Hindlimb muscle (tissue), 1 donor: ENCODE measurements at places on chromosomes 3 and 15.
A peak's percentile ranks its signal among the peaks of the same experiment; 100 is the strongest.

GRCh38 chr15:69491038-69491505, 38.5 kb downstream of the RPLP1 start:
- DNase-seq, result no peak

GRCh38 chr15:61831505-61831921, 228.7 kb downstream of the VPS13C start:
- no peak for DNase-seq

DNA sequence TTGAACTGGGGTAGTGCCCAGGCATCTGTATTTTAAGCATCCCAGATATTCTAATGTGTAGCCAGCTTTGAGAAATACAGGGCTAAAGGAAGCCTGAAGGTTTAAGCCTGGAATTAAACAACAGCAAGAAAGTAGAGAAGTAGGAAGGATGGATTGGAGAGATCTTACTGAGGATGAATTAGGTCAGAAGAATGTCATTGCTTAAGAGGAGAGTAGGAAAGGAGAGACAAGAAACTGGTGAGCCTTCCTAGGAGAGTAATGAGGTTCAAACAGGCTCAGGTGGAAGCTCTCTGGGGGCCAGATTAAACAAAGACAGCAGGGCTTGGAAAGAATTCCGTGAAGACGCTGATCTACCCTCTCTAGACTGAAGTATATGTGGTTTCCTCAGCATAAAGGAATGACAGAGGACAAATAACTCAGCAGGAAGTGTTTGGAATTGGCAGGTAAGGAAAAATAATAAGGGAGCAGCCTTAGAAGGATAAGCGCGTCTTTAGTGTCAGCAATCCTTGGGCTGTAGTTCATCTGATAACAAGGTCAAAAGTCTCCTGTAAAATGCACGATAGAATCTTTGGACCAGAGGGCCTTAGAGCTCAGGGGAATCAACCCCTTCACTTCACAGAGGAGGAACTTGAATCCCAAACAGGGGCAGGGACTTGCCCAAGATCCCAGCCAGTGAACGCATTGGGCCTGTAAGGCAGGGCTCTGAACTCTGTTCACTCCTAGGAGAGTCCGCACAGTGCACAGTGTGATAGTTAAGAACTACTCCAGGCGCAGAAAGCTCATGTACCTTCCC, 90.9 kb downstream of the TP63 start:
- DNase-seq, result no peak

DNA sequence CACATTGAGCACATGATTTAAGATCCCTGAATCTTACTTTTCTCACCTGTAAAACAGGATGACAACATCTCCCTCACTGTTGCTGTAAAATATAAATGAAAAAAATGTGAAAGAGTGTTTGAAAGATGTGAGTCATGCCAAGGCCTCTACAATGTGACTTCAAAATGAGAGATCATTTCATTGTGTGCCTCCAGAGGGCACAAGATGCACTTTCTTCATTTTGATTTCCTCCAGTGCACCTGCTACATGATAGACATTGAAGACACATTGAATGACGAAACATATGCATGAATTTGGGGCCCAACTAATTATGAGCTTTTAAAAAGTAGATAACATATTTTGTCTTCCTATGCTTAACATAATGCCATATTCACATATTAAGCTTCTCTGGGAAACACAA, 170.3 kb downstream of the MOBP start:
- DNase-seq, result no peak

DNA sequence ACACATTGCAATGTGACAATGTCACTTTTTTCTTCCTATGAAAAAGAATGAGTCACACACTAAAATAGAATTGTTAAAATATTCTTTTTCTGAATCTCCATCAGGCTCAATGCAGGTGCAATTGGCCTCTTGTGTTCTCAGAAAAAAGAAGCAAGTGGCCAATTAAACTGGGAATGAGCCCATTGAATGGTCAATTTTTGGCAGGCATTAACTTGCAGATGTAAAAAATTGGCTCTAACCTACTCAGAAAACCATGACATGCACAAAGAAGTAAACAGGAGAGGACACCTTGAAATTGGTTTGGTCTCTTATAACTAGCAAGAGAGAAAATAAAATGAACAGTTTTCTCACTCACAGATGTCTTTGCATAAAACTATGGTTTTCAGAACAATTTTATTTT, 820.8 kb downstream of the TBL1XR1 start:
- DNase-seq, result no peak

- DNase-seq, result no peak
Observed at GRCh38 chr3:130835483-130835882, 58.4 kb upstream of the ATP2C1 start.

DNA sequence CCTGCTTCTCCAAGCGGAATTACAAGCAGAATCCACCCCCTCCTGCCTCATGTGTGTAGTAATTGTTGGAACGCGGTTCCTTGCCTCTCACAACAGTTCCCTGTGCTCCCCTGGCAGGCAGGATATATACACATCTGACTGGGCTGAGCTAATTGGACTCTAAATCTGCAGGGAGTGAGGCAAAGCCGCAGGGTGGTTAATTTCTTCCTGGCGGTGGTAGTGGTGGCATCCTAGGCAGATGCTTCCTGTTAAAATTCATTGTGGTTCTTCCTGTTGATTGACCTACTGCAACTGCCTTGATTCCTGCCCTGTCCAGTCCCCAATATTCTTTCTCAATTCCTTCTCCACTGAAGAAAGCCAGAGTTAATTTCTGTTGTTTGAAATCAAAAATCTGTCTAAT, 202.9 kb upstream of the PROK2 start:
- DNase-seq, result no peak

- DNase-seq, result peak; percentile 37
Observed at GRCh38 chr3:65037861-65038260, 350.1 kb upstream of the ADAMTS9 start.

DNA sequence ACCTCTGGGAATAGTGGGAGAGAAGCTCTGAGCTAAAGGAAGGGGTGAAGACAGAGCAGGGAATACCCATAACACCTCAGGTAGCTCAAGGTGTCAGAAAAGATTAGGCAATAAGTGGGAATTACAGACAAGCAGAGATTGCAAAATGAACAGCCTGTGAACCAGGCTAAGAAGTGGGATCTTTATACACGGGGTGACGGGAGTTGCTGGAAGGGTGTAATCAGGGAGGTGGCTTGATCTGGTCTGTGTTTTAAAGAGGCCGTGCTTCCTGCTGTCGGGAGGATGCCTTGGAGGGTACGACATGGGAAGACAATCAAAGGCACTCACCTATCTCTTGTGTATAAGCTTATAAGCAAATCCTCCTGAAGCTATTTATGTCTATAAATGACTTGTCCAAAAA, 216.3 kb downstream of the CLSTN2 start:
- no peak for DNase-seq

GRCh38 chr3:98730886-98731537, 32.1 kb upstream of the ST3GAL6 start:
- no peak for DNase-seq

DNA sequence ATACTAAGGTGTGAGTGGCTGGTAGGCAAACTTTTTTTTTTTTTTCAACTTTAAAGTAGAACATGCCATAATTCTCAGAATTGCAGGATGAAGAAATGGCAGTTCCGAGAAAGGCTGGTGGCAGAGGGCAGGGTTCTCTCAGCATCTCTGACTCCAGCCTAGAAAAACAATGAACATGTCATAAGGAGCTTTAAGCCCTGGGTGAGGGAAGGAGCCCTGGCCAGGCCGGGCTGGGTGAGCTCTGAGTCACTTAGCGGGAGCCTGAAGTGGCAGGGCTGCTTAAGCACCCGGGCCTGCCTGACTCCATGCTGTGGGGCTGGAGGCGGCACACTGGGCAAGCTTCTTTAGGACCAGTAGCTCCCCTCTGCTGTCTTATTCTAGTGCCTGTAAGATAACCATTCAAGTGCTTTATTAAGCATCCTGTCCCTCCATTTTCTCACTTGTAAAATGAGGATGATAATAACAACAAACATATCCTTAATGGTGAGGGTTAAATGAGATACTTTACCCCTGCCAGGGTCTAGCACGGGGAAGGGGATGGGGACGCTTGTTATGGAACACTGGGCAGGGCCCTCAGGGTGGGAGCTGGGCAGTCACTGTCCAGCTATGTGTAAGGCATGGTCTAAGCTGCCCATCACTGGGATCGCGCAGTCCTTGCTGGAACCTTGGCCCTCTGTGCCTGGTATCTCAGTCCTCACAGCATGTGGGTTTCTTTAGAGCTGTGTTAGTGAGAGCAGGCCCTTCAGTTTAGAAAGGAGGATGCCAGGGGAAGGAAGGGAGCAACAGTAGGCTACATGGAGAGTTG, 18.4 kb downstream of the SMAD6 start:
- no peak for DNase-seq

- DNase-seq, result no peak
Observed at GRCh38 chr3:179181993-179182551, 33.9 kb downstream of the PIK3CA start.

- DNase-seq, result no peak
Observed at GRCh38 chr3:70272798-70273197, 39.6 kb downstream of the MDFIC2 start.

DNA sequence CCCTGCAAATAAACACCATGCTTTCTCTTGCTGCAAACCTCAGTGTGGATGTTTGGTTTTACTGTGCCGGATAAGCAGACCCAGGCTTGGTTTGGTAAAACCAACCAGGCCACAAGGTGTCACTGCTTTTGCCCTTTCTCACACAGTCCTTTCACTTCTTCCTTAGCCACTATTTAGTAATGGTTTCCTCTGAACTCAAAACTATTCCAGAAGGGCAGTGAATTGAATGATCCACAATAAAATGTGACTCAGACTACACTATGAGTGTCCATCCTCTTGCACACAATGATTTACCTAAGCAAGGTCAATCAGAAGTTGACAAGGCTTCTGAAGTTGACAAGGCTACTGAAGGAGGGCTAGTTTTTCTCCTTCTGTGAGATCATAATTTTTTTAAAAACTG, 552.4 kb upstream of the CCDC54 start:
- no peak for DNase-seq

DNA sequence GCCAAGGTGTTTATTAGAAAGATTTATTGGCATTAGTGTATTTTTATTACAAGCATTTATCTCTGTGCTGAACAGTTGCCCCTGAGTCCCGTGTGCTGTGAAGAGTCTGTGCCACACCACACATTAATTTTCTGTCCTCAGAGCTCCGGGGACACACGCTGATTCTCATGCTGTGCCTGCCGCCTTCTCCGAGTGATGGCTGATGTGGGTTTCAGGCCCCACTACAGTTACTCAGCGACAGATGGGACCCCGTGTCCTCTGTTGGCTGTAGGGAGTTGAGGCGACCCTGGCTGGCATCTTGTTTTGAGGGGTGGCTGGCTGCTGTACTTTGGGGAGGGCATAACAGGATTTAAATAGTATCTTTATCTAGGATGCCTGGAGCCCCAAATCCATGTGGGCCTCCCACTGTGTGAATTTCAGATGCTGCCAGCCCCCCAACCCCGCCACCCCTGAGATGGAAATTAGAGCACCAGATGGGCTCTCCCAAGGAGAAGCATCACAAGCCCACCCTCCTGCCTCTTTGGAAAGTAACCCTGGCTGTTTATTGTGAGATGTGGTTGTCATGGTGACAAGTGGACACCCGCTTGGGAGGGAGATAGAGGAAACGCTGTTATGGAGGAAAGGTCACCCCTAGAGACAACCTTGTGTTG, 185.6 kb downstream of the APBA2 start:
- no peak for DNase-seq

DNA sequence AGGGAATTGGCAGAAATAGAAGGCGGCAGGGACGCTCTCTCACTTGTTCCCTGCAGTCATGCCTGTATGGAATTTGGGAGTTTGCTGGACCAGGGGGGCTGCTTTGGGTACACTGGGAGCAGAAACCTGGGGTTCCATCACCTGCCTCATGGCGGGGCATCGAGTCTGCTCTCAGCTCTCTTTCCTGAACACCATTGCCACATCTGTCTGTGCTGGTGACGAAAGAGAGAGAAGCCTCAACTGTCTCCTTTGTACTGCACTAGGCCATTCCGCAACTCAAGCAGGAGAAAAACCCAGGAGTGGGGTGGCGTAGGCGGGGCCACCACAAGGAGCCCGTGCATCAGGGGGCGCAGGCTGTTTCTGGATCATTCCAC, 14.0 kb downstream of the TMEM158 start:
- DNase-seq, result no peak

DNA sequence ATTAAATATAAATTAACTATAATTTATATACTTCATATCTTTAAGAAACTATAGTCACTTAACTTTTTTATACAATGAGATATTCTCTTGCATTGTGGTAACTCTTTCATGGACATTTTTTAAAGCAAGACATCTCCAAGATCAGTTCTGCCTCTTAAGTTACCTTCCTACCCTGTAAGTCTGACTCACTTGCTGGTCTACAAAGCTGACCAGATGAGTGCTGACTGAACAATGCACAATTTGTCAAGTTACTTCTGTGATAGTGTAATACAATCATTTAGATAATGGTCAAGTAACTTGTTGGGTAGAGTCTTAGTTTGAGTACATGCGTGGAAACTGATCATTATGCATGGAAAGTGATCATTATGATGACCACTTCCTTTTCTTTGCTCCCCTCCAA, 145.9 kb downstream of the MEIS2 start:
- no peak for DNase-seq

GRCh38 chr3:152769523-152769922, 65.4 kb upstream of the P2RY1 start:
- no peak for DNase-seq

DNA sequence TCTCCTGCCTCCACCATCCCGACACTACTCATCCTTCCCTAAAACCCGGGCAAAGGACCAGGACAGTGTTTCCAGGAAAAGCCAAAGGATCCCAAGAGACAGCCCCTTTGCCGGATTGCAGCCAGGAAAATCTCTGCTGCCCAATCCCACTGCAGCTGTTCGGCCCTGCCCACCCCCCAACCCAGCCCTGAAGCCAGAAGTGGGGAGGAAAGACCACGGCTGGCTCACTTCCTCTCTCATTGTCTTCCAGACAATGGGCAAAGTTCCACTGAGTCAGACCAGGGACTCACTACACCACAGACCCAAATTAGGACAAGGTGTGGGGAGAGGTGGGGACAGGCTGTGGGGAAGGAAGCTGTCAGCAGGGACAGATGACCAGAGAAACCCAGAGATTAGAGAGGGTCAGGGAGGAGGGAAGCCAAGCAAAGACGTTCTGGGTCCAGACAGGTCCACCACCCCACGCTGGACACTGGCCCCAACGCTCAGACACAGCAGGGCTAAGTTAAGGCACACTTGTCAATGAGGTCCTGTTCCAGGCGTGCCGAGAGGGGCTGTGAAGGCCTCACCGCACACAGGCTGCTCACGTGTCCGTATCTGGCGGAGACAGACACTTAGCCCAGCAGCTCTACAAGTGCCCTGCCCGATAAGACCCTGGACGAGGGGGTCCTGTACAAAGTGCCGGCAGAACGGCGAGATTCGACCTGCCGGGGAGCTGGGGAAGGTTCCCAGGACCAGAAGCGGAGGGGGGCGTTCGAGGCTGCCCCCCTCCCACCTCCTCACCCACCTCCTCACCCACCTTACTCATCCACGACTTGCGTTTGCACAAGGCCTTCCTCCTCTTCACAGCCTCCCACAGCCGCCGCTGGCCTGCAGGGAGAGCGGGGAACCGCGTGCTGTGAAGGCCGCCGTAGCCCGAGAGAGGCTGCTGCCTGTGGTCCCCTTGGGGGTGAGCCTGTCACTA, 21.9 kb downstream of the TNK2 start:
- peak; percentile 47 for DNase-seq

DNA sequence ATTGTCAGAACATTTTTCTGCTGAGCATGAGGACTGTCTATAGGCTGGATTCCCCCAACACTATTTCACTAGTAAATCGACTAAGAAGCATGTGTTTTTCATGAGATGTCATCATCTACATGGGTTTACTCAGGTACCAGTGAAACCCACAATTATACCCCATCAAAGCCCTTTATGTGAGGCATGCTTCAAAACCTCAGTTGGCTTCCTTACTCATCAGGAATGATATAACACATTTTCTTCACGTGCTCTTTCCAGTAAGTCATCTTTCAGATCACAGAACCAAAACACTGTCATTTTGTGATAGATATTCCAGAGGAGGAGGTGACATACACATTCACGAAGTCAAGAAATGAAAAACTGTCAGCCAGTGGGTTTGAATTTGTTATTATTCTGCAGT, 116.5 kb downstream of the ANO10 start:
- DNase-seq, result no peak
